Activated CD4-positive, alpha-beta T cell treated with anti-CD3 and anti-CD28 coated beads, Interleukin-10, Interleukin-2, amounts not matched to agents 100 ng/mL and 50 ng/mL, durations not matched to agents 16 hours and 8 hours (primary cell): ENCODE measurements at places on chromosomes 1 and 21.

- no peak for DNase-seq
These were observed 377.1 kb downstream of the LRRIQ3 start for GRCh38 chr1:73820843-73821242.

DNA sequence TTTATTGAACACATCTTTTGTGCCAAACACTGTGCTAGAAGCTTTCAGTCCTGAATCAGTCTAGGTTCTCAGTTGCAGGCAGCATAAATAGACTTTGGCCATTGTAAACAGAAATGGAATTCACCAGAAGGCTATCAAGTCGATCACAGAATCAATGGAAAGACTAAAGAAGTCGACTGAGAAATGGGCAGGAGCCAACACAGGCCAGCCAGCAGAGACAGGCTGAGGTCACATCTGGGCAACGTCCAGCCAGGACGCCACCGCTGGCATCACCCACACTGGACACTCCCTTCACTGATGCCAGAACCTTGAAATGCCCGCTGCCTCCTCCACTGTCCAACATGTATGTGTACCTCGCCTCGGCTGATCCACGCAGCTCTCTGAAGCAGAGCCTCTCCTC is 5.5 kb upstream of the CNTN2 start:
- no peak for DNase-seq

- DNase-seq: no peak
These were observed 38.5 kb downstream of the TRIM11 start for GRCh38 chr1:228367798-228368791.

- DNase-seq: no peak
These were observed 72.1 kb upstream of the SIM2 start for GRCh38 chr21:36626791-36627190.

GRCh38 chr21:42541174-42541573 is 27.5 kb downstream of the SLC37A1 start:
- no peak for DNase-seq

GRCh38 chr1:21517161-21517589 is 8.0 kb downstream of the ALPL start:
- no peak for DNase-seq

GRCh38 chr1:210698661-210699060 is 370.0 kb downstream of the HHAT start:
- no peak for DNase-seq

DNA sequence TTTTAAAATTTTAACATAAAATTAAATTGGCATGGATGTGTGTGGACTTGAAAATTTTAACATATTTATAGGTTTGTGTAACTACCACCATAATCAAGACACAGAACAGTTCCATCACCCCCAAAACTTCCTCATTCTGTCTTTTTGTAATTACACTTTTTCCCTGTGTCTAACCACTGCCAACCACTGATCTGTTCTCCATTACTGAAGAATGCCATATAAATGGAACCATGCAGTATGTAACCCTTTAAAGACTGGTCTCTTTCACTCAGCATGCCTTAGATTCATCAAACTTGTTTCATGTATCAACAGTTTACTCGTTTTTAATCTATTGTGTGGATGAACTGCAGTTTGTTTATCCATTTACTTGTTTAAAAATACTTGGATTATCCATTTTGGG is 13.0 kb upstream of the AHCYL1 start:
- no peak for DNase-seq

GRCh38 chr1:92538048-92538412 is 51.3 kb upstream of the GFI1 start:
- DNase-seq: peak; percentile 86

DNA sequence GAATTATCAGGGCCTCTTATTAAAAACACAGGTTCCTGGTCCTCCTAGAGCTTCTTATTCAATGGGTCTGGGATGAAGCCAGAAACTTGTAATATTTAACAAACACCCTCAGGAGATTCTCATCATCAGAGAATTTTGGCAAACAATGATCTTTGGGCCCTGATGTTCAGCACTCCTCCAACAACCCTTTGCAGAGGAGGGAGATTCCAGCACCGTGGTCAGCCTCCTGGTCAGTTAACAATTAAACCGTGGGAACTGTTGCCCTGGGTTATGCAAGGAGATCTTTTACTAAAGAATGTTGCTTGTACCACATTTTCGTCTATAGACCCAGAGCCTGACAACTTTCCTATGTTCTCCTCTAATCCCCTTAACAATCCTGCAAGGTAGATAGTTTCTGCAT is 294.4 kb downstream of the PLPP3 start:
- no peak for DNase-seq

- DNase-seq: no peak
These were observed 41.4 kb upstream of the GOLT1A start for GRCh38 chr1:204255225-204255624.
